ENCODE measurements at places on chromosomes 2 and 18. TPM values are rescaled to one million over a fixed set of nuclear protein-coding genes. Genes with fewer than 3 reads are reported as not detected.

Gene HOXD13
- 0.51 TPM for polyA plus RNA-seq

Gene MAB21L4
- polyA plus RNA-seq: 0.48 TPM

Gene ALPI
- 0.02 TPM for polyA plus RNA-seq

Gene PLCL1
- polyA plus RNA-seq: 0.39 TPM

Gene SCN2A
- polyA plus RNA-seq: 0.02 TPM

Gene C18orf54
- 0.27 TPM for polyA plus RNA-seq

Gene KIF5C
- 1.2 TPM for polyA plus RNA-seq

Gene RAB17
- 1.1 TPM for polyA plus RNA-seq

Gene DNER
- polyA plus RNA-seq: 0.30 TPM

Gene GPR35
- 1.6 TPM for polyA plus RNA-seq

Gene RSAD2
- polyA plus RNA-seq: 3.0 TPM

Gene HOXD12
- polyA plus RNA-seq: not detected

Gene SP9
- polyA plus RNA-seq: not detected

Gene GRB14
- polyA plus RNA-seq: 4.6 TPM

Gene COL5A2
- 8.0 TPM for polyA plus RNA-seq

Gene FBXO15
- 0.83 TPM for polyA plus RNA-seq

Gene RBKS
- polyA plus RNA-seq: 2.8 TPM

Gene NBEAL1
- polyA plus RNA-seq: 10.1 TPM

Gene CSRNP3
- 0.46 TPM for polyA plus RNA-seq

Gene RAB27B
- 1.2 TPM for polyA plus RNA-seq

Gene LRRC30
- polyA plus RNA-seq: not detected

Gene SLC8A1
- polyA plus RNA-seq: 0.62 TPM

Gene NDC80
- polyA plus RNA-seq: 0.21 TPM

Gene ZNF512
- polyA plus RNA-seq: 7.4 TPM

Gene DNAJC5G
- polyA plus RNA-seq: 0.07 TPM

Gene NT5C1B
- polyA plus RNA-seq: not detected

Gene ITGA6
- polyA plus RNA-seq: 14.9 TPM

Gene ANKRD44
- 1.3 TPM for polyA plus RNA-seq

Gene KIAA2012
- polyA plus RNA-seq: 0.11 TPM

Gene GAREM1
- polyA plus RNA-seq: 5.6 TPM

Gene SH2D6
- 0.40 TPM for polyA plus RNA-seq

Gene ATP5F1A
- 476 TPM for polyA plus RNA-seq

Gene KRTCAP3
- polyA plus RNA-seq: 6.1 TPM

Gene MROH2A
- 0.14 TPM for polyA plus RNA-seq

Gene HK2
- 18.2 TPM for polyA plus RNA-seq

Gene EFEMP1
- polyA plus RNA-seq: 145 TPM

Gene HJURP
- polyA plus RNA-seq: 0.16 TPM

Gene SP5
- polyA plus RNA-seq: 0.28 TPM

Gene CCDC102B
- 12.3 TPM for polyA plus RNA-seq

Gene MPPE1
- polyA plus RNA-seq: 23.2 TPM

Gene REG3G
- 3,705 TPM for polyA plus RNA-seq

Gene CDH19
- polyA plus RNA-seq: 0.86 TPM

Gene FAM117B
- polyA plus RNA-seq: 2.2 TPM

Gene KCNIP3
- 2.4 TPM for polyA plus RNA-seq

Gene STARD6
- polyA plus RNA-seq: not detected

Gene POTEE
- not detected for polyA plus RNA-seq

Gene CFAP210
- polyA plus RNA-seq: 2.6 TPM

Gene TRIM54
- polyA plus RNA-seq: 0.90 TPM

Gene IL36RN
- 0.01 TPM for polyA plus RNA-seq

Gene CYRIA
- 1.8 TPM for polyA plus RNA-seq

Gene ABCB11
- 0.90 TPM for polyA plus RNA-seq

Gene PTPRM
- 106 TPM for polyA plus RNA-seq

Gene IGFBP2
- polyA plus RNA-seq: 428 TPM

Gene ITPRID2
- 39.3 TPM for polyA plus RNA-seq

Gene PIK3C3
- polyA plus RNA-seq: 14.5 TPM

Gene DCDC2C
- not detected for polyA plus RNA-seq

Gene CGREF1
- polyA plus RNA-seq: 5.0 TPM
